ENCODE measurements at places on chromosomes 1 and 21.

- no peak for DNase-seq
These were observed 32.8 kb upstream of the S1PR1 start for GRCh38 chr1:101203820-101204540.

DNA sequence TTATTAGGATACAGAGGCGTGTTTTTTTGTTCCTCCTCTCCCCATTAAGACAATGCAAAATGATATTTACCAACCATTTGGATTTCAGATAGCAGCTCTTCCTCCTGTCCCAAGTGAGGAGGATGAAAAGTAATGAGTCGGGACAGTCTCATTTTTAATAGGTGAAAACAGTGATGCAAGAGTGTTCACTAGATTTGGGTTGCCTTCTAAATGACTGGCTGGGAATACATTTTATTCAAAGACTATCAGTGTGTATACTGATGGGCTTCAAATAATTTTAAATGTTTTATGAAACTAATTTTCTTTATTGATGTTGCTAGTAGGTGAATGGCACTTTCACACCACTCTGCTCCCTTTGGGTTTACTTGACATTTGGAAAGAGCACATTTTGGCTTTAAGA lies 2.1 kb downstream of the RCOR3 start:
- peak; percentile 26 for DNase-seq

DNA sequence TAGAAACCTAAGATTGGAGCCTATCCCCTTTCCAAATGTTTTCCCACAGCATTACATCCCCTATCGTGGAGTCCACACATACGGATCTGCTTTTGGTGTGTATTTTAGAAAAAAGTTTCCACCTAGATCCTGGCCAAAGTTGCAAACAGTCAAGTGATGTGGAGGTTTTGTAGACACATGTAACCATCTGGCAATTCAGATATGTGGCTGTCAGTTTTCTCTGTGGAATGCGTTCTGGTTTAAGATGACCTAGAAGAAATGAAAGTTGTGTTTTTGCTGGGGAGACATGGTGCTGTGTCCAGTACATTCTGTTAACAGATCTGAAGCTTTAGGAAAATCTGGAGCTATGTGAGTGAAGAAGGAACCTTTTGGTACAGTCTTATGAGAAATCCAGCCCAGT lies 14.8 kb downstream of the RNF220 start:
- DNase-seq = no peak

- DNase-seq = no peak
These were observed 243.0 kb upstream of the LYPLAL1 start for GRCh38 chr1:218930472-218931241.

DNA sequence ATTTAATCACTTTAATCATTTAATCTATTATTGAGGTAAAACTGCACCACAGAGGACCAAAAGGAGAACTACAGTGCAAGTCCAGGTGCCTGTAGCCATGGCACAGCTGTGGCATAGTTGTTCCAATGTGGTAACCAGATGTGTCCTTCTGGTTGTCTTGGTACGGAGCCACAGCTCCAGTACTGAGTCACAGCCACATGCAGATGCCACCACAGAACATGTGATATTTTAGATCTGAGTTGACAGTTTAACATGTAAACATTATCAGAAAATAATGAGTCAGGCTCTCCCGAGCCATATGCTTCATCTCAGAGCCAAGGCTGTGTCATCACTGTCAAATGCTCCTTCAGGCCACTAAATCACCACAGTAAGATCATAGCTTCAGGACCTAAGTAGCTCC lies 56.4 kb upstream of the RGS7 start:
- peak; percentile 46 for DNase-seq

- DNase-seq = no peak
These were observed 84.6 kb downstream of the GPR88 start for GRCh38 chr1:100622506-100622905.

- DNase-seq = no peak
These were observed 63.3 kb downstream of the FGGY start for GRCh38 chr1:59360170-59360569.

- no peak for DNase-seq
These were observed 23.3 kb downstream of the RIMKLA start for GRCh38 chr1:42403880-42404400.

DNA sequence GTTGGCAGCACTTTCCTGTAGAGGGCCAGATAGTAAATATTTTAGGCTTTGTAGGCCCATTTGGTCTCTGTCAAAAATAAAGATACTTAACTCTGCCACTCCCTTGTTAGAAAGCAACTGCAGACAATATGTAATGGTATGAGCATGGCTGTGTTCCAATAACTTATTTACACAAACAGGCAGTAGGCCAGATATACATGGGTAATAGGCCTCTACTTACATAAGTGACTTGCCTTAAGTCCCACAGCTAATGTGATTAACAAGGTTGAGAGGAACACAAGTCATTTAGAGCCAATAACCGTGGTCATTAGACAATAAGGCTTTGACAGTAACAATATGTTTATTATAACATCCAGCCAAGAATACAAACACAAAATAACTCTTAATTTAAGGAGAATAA lies 17.4 kb downstream of the CCT8 start:
- DNase-seq = no peak

GRCh38 chr1:236590553-236591150 lies 13.7 kb downstream of the HEATR1 start:
- no peak for DNase-seq

DNA sequence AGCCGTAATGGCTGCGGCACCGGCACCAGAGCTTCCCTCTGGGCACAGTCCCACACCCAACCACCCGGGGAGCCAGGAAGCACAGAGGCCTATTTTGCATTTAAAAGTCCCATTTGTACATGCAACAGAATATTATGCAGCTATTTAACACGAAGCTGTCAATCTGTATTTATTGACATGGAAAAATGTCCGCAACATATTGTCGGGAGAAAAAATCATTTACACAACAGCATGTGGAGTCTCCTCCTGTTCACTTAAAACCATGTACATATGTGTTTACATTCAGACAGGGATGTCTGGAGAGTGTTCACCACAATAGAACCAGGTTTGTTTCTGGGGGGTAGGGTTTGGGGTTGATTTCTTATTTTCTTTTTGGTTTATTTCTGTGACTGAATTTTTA lies 63.4 kb upstream of the GRIK3 start:
- DNase-seq = no peak

DNA sequence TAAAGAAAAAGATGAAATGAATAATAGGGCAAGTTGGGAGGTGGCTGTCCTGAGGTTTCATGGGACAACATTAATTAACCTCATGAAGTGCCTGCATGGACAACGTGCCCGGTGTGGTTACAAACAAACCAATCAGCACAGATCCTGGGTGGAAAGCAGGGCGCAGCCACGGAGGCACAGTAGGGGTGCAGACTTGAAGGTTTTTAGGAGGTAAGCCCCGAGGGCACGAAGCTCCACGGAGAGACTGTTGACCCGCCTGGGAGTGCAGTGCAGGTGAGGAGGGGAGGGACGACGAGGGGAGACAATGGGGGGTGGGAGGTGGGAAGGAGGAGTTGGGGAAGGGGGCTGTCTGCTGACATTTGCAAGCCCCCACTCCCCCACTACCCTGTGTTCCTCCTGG lies 2.3 kb upstream of the RIPK4 start:
- no peak for DNase-seq

- DNase-seq = peak; percentile 32
These were observed 48.8 kb upstream of the RAP1A start for GRCh38 chr1:111570781-111571181.

DNA sequence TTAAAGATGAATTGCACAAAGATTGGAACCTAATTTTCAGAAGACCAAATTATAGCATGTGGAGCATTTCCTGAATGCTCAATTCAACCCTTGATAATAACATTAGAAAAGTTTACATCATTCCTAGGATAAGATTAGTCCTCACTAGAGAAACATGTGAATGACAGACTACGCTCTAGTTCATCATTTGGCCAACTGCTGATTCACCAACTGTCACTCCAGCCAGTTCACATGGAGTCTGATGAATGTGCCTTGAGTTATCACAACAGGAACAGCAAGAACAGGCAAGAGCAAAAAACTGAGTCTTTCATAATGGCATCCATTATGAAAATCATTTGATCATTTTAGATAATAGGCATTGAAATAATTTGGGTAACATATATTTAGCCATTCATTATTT lies 415.9 kb downstream of the PTPRC start:
- DNase-seq = no peak

DNA sequence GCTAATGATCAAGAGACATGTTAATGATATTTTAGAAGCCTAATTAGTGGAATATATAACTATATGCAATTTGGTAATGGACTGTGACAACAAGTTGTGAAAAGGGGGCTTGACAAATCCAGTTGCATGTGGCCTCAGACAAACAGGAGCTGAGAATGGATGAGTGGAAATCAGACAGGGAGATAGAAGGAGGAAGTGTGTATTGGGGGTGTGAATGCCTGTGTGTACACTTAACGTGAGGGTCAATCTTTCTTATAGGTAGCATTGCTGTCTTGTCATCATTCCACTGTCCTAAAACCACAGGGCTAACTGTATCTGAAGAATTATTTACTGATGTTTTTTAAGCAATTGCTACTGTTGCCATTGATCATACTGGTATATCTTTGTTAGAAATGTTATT lies 64.8 kb downstream of the PBX1 start:
- no peak for DNase-seq

DNA sequence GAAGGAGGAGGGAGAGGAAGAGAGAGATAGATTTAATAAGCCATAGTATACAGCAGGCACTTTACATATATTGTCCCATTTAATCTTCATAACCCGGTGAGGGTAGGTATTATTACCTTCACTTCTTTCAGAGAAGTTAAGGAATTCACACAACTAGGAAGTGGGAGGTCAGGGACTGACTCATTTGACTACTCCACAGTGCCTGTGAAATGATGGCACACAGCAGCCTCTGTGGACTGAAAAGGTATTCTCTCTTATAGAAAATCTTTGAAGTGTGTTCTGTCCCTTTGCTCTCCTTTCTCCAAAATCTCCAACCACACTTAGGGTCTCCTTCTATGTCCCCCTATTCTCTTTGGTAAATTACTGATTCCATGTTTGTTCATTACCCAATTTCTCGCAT lies 23.9 kb downstream of the PALMD start:
- DNase-seq = no peak

- no peak for DNase-seq
These were observed 18.9 kb upstream of the COL6A2 start for GRCh38 chr21:46078978-46079351.

- no peak for DNase-seq
These were observed 18.8 kb downstream of the RNF220 start for GRCh38 chr1:44423591-44424537.

DNA sequence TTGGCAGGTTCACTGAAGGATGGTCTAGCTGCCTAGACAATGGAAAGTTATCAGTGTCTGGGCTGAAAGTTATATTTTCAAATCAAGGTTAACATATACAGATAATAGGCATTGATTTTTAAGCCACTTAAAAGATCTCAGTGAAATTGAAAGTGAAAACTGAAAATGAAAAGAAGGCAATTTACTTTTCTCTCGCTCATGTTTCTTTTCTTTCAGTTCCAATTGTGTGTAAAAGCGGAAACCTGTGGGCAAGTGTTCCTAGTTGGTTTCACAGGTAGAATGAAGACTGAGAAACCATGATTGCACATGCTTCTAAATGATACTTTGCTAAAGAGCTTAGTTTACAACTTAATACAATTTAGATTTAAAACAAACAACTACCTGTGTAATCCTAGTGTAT lies 383.7 kb downstream of the ZP4 start:
- DNase-seq = peak; percentile 39
